ENCODE measurements at places on chromosomes 7 and 10.

DNA sequence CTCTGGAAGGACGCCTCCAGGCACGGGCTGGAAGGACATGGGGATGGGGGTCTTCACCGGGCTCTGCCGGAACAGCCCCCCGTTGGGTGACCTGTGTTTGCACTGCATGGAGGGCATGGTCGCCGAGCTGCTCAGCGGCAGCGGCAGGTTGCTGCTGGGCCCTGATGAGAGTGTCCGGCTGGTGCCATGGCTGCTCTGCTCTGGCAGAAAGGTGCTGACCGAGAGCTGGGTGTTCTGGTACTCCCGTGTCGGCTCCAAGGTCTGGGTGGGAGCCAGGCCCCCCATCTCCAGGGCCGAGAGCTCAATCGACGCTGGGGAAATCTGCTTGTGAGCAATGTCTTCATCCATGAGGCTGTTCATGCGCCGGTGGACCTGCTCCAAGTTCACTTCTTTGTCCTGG, 764.3 kb downstream of the GRID1 start:
- no peak for DNase-seq

GRCh38 chr7:70630440-70630817, 501.5 kb upstream of the GALNT17 start:
- peak; percentile 76 for DNase-seq

DNA sequence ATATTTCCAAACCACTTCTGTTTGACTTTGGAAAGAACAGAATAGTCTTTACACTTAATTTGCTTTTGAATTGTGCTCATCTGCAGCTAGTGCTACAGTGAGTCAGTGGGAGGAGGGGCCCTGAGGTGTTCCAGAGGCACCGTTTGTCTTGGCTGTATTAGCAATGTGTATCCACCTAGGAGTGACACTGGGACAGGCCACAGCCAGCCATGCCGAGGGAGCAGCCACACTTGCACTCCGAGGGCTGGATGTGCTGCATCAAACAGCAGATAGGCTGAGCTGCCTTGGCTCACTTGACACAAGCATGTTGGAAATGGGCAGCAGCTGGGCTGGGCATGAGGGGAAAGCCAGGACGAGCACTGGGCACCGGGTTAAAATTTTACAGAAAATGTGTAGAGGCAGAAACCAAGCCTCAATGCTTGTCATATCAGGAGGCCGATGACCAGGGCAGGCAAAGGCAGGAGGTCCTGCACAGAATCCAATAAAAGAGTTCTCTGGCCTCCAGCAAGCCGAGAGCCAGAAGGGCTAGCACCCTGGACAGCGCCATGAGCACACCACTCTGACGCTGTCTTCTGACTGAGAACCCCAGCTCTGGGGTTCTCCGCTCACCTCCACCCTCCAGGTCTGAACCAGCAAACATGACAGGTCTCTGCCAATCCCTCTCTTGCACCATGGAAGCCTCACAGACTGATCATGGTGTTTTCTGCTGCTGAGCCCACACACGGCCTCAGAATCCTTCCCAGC, 163.3 kb downstream of the GRID1 start:
- DNase-seq, result no peak

- DNase-seq, result no peak
Observed at GRCh38 chr7:102284399-102284798, 2.3 kb upstream of the SH2B2 start.

GRCh38 chr10:60258429-60258797, 131.3 kb downstream of the ANK3 start:
- no peak for DNase-seq

DNA sequence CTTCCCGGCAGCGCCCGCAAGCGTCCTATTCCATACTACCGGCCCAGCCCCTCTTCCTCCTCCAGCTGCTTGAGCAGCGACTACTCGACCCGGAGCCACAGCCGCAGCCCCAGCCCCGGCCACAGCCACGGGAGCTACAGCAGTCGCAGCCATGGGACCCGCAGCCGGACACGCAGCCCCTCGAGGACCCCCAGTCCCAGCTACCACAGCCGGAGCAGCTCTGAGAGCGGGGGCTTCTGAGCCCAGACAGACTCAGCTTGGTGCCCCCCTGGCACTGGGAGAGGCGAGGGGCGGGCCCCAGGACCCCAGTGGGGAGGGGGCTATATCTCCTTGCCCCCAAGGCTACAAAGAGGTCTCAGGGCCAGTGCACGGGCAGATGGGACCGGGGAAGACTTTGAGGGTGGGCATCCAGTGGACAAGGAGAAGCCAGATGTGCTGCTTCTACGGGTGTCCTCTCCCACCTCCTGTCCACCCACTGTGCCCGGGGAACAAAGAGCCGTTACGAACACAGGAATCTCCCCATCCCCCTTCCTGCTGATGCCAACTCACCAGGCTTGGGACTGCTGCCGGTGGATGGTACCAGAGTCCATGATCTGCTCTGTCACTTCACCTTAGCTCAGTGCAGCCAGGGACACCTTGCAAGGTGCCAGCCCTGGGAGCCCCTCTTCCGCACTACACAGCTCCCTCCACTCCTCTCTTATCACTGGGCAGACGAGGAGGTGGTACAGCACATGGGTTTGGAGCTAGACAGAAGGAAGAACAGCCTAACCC, 16.7 kb upstream of the HSPB1 start:
- DNase-seq, result no peak

- DNase-seq, result no peak
Observed at GRCh38 chr10:9579110-9579705, 1438.5 kb upstream of the CELF2 start.

DNA sequence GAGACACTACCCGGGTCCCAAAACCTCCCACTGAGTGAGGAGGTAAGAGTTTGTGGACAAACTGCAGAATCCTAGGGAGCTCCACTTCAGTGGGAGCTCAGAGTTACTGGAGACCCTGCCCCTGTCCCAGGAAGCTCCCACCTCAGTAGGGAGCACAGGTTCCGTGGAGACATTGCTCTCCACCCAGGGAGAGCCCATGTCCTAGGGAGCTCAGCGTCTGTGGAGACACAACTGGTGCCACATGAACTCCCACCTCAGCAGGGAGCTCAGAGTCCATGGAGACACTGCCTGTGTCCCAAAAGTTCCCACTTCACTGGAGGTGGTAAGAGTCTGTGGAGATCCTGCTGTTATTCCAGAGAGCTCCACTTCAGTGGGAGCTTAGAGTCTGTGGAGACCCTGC, 6.3 kb downstream of the MYO1G start:
- no peak for DNase-seq

DNA sequence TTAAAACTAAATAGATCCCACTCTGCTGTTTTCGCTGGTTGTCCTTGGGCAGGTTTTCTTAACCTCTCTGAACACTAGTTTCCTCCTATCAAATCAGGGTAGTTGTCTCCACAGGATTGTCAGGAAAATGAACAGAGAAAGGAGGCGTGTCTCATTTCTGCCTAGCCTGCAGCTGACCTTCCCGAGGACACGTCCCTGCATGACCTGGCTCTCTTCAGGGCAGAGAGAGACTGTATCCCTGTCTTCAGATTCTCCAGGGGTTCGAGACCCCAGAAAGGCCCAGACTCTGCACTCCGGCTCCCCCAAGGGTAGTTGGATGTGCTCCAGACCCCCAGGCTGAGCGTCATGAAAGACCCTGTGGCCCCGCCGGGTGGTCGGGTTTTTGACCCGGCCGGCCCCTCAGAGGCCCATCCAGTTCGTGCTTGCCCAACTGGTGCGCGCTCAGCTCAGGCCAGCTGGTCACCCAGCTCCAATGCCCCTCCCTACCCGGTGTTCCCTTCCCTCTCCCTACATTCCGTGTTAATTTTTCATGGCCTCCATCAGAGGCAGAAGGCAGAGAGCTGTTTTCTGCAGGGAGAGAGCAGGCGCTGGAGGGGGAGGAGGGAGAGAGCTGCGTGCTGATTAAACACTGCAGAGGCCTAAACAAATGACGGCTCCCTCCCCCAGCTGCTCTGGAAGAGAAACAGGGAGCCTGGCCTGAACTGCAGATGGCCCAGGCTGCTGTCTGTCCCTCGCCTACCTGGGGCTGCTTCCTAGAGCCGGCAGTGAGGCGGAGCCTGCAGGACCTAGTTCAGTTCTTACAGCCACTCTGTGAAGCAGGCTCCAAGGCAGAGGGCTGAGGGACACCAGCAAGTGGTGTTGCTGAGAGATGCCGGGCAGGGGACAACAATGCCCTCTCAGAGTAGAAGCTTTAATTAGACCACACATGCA, 86.2 kb upstream of the PPIF start:
- peak; percentile 71 for DNase-seq

DNA sequence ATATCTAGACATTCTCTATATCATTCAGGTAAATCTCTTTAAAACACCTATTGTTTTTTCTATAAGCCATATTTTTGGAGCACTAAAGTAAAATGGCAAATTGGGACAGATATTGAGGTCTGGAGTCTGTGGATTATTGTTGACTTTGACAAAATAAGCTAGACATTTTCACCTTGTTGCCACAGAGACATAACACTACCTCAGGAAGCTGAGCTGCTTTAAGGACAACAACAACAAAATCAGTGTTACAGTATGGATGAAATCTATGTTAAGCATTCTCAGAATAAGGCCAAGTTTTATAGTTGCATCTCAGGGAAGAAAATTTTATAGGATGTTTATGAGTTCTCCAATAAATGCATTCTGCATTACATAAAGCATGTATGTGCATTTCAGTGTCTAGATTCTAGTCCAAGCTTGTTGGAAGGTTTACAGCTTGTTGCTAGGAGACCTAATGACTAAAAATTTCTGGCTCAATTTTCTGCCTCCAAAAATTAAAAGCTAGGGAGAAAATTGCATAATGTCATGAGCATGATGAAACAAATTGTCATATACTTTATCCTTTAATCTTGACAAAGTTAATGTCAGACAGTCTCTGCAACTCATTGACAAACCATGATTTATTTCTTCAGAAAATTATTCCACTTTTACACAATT, 18.3 kb downstream of the LIPM start:
- DNase-seq, result peak; percentile 10

DNA sequence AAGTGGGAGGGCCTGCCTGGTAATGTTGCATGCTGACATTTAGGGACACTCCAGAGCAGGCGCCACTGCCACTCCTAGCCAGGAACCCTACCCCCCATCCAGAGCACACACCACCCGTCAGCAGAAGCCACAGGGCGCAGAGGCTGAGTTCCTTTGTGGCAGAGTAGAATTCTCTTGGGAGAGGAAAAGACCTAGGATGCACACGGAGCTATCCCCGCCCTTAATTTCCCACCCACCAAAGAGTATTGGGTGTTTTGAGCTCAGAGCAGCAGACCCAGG, 702 bp upstream of the INSYN2A start:
- no peak for DNase-seq

- no peak for DNase-seq
Observed at GRCh38 chr7:17009007-17009719, 127.4 kb upstream of the AGR3 start.

GRCh38 chr10:131697476-131698128, 203.2 kb upstream of the PPP2R2D start:
- DNase-seq, result no peak

GRCh38 chr7:582931-583330, 63.3 kb upstream of the PDGFA start:
- no peak for DNase-seq

- no peak for DNase-seq
Observed at GRCh38 chr10:28624351-28624750, 53.0 kb upstream of the BAMBI start.

- no peak for DNase-seq
Observed at GRCh38 chr10:132174237-132174636, 12.5 kb upstream of the DPYSL4 start.

DNA sequence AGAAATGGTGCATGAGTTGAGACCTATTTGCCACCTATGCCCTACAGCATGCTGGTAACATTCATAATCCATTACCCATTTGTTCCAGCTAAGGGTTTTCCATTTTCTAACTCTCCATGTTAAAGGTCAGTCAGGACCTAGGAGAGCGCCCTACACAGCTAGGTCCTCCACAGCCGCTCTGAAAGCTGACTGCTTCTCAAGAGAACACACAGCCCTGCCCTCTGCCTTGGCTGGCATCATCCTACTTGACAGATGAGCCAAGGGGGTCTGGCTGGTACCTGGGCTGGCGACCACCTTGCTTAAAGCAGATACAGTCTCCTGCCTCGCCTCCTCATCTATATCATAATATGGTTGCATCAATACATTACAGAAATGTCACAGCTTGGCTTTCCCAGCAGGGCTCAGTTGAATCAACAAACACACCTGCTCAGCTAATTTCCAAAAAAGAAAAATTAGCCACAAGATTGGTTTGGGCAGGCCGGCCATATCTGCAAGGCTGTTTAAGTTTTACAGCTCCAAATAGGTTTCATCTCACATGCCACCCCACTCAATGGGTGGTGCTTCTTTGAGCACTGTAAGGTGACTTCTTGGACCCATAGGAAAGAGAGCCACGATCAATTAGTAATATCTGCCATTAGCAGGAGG, 17.3 kb downstream of the TLL2 start:
- DNase-seq, result no peak

DNA sequence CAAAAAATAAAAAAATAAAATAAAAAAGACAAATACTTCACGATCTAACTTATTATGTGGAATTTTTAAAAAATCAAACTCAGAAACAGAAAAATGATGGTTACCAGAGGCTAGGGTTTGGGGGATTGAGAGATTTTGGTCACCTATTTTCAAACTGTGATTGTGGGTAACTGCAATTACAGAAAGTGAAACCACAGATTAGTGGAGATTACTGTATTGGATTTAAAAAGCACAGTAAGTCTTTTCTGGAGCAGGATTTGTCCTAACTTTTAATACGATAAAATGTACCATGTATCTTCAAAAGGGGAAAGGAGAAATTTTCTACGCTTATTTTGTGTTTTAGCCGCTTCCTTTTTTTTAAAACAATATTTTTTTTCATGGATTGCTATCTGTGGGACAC, 1204.9 kb upstream of the LRRTM3 start:
- DNase-seq, result no peak

DNA sequence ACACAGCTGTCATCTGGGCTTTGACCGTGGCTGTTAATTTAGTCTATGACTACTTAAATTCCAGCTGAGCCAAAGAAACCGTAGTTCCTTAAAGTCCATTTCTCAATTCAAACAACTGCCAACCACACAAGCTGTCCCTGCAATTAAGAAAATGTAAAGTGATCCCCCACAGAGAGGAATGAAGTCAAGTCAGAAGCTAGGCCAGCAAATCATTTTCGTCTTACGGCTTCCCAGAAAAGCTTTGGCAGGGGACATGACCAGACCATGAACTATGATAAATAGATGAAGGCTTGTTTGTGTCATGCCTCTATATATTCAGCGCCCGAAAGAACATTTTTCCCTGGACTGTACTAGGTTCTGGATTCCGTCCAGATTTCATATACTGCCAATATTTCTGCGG, 54.6 kb downstream of the HACD1 start:
- no peak for DNase-seq

DNA sequence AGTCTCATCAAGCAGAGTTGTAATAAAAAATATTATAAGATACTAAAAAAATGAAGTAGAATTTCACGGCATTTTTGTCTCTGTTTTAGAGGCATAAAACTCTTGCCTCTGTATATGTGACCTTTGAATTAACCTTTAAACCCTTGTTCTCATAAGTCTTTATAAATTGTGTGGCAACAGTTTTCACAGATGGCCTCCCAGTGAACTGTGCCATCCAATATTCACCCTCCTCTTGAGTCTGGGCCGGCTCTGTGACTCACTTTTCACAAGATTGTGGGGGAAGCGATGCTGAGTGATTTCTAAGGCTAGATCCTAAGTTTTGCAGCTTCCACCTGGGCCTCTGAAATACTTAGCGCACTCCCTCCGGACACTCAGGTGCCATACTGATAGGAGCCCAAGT, 4.6 kb upstream of the USP6NL start:
- no peak for DNase-seq
